ENCODE measurements at places on chromosomes 6 and 20.

GRCh38 chr20:60341062-60341461 is 382.8 kb downstream of the CDH26 start:
- DNase-seq: no peak

DNA sequence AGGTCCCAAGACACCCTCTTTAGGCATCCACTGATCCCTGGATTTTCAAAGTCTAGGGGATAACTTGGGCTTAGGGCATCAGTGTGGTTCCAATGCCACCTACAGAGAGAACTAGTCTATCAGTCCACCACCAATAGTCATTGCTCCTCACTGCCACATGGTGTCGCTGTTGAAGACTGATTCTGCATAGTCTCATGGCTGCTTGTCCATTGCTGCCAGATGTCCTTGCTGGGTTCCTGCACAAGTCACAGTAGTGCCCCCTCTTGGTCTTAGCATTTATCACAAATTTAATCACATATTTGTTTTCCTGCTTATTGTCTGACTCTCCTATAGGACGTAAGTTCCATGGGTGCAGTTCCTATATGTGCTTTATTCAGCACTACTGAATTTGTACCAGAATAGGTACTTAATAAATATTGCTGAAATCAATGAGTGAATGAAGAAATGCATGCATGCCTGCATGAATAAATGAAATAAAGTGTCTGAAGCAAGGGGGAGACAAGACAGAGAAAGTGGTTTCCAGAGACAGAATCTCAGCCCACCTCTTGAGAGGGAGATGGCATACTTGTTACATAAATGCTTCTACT is 45.9 kb upstream of the RALY start:
- no peak for DNase-seq

DNA sequence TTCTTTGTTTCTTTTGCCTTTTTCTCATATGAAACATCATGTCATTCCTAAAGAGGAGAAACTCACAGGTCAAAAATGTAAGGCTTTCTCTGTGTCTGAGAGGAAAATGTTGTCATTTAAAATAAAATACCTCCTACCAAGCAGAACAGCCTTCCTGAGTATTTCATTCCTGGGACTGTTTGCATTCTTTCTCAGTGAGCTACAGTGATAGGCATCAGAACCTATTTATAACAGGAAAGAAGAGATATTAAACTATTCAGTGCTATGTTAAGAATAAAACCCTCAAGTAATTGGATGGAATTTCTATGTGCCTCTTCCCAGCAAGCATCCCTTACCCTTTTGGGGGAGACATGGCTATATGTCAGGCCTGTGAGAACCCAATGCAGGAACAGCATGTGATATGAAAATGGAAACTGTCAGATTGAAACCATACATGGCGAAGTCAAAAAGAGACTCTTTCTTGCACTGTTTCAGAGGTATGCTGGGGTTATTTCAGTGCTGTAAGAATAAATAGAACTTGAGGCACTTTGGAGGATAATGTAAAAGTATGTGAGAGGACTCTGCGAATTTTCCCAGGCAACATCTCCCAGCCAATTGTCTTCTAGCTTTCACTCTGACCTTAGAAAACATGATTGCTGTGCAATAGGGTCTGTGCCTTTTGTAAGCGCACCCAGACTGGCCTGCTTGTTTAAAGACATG is 133.8 kb upstream of the CCN2 start:
- DNase-seq: peak; percentile 18

- DNase-seq: no peak
Measured at GRCh38 chr20:59800309-59800708, 133.1 kb downstream of the SYCP2 start.

DNA sequence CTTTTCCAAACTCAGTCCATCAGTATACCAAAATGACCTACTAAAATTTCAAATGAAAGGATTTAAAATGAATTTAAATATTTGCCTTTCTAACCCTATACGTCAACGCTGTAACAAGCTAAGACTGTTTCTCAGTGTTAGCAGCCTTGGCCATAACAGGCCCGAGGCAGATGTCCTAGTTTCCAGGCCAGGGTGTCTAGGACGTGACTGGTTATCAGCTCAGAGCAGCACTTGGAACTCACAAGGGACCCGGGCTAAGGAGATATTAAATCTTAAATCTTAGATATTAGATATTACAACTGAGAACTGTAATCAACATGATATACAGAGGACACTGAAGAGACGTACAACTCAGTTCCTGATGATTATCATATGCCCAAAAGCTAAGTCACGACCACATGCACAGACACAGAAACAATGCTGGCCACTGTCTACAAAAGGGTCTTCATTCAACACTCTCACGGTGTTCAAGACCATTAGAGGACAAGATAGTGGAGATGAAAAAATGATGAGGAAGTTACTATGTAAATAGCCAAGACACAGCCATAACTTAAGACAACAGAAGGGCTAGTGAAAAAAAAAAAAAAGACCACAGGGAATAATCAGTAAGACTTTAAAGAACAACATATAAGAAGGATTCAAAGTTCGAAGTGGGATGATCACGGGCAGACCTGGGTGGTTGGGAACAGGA is at the start of gene CLDN20:
CLDN20 (plus strand) TSS at position 641 of the 691 bp plus-strand sequence. CDS start 11,707 bp downstream, outside the sequence.
- DNase-seq: no peak

GRCh38 chr6:166866839-166867637 is 89.3 kb downstream of the RNASET2 start:
- no peak for DNase-seq

DNA sequence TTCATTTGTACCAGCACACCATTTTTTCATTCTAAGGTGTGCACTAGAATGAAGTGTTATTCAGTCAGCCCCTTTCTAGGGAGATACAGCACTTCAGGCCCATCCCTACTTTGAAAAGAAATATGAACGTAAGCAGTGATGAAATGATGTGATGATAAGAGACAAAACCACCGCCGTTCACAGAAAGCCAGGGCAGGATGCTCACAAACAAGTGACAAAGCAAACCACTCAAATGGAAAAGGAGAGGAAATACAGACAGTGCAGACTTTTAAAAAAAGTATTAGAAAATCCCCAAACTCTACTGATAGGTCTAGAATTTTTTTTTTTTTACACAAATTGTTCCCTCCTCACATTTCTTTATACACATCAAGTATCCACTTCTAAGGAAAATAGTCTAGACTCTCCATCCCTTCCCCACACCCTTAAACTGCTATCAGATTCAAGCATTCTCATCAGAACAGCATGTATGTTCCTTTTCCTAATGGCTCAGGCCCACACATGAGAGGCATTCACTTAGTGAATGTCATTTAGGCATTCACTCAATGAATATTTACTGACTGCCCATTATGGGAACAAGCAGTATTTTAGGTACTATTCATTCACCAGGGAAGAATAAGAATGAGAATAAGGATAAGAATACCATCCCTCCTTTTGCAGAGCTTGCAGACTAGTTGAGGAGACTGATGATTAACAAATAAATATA is 243.5 kb downstream of the GMPR start:
- DNase-seq: no peak

DNA sequence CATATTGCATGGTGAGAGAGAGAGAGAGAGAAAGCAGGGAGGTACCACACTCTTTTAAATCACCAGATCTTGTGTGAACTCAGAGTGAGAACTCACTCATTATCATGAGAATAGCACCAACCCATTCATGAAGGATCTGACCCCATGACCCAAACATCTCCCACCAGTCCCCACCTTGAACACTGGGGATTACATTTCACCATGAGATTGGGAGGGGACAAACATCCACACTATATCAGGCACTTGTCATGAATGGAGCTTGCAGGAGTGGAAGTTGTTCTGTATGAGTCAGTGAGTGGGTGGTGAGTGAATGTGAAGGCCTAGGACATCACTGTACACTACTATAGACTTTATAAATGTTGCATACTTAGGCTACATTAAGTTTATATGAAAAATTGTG is 47.7 kb upstream of the RNF182 start:
- DNase-seq: no peak

DNA sequence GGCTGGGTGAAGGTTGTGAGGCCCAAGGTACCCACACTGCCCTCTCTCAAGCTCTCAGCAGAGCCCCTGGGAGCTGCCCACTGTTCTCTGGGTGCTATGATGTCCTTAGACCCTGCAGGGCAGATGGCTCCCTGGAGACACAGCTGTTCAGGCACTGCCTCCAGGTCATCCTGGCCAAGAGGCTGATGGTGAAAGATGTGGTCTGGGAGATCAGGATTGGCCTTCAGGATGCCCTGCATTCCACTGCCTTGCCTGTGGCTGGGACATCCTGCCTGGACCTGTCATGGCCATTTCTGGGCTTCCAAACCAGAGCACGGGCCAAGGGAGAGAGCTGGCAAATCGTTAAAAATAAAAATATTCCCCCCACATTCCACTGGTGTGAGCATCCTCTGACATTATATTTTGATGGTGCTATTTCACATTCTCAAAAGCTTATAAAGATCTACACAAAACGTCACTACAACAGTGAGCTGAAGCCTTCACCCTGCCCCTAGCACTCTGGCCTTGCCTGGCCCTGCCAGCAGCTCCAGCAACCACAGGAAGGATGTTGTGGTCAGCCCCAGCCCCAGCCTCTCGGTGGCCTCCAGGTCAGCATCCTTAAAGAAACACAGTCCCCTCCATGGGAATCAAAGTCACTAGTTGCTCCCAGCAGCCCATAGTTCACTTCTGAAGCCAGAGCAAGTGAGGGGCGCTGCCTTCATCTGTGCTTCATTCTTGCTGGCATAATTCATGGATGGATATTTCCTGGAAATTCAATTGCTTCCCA is 13.5 kb upstream of the KCNK16 start:
- no peak for DNase-seq

GRCh38 chr6:142856624-142857232 is 88.2 kb downstream of the HIVEP2 start:
- DNase-seq: no peak

DNA sequence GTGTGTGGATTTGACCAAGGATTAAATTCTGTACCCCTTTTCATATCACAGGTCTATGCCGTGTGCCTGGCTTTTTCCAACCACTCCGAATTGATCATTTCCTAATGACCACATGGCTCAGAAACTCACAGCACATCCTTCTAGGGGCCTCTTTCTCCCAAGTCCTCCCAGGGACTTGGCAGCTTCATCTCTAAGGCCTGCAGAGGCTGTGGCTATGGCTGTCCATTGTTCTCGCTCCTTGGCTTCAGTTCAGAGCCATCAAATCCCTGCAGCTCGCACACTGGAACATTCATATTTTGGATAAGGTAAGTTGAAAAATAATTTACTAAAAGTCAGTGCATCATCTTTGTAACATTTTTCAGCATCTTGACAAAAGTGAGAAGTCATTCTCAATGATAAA is 497.2 kb upstream of the CDH4 start:
- no peak for DNase-seq

- DNase-seq: no peak
Measured at GRCh38 chr6:54525731-54526130, 217.5 kb downstream of the TINAG start.

- peak; percentile 23 for DNase-seq
Measured at GRCh38 chr6:36546308-36546919, 865 bp downstream of the STK38 start.

DNA sequence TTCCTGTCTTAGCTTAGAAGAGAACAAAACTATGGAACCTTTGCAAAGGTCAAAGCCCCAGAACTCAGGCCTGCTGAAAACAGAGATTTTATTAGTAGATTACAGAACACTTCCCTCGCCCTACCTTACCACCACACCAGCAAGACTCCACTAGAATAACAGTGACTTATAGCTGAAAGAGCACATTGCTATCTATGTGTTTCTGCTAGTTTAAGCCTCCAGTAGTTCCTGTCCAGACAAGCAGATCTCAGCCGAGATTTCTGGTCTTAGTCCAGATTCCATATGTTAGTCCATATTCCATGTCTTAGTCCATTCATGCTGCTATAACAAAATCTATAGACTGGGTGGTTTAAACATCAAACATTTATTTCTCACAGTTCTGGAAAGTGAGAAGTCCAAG is 412.3 kb upstream of the ID4 start:
- DNase-seq: no peak

- no peak for DNase-seq
Measured at GRCh38 chr6:49634092-49634835, 2.4 kb downstream of the RHAG start.

- no peak for DNase-seq
Measured at GRCh38 chr20:50605136-50605535, 86.2 kb downstream of the RIPOR3 start.

DNA sequence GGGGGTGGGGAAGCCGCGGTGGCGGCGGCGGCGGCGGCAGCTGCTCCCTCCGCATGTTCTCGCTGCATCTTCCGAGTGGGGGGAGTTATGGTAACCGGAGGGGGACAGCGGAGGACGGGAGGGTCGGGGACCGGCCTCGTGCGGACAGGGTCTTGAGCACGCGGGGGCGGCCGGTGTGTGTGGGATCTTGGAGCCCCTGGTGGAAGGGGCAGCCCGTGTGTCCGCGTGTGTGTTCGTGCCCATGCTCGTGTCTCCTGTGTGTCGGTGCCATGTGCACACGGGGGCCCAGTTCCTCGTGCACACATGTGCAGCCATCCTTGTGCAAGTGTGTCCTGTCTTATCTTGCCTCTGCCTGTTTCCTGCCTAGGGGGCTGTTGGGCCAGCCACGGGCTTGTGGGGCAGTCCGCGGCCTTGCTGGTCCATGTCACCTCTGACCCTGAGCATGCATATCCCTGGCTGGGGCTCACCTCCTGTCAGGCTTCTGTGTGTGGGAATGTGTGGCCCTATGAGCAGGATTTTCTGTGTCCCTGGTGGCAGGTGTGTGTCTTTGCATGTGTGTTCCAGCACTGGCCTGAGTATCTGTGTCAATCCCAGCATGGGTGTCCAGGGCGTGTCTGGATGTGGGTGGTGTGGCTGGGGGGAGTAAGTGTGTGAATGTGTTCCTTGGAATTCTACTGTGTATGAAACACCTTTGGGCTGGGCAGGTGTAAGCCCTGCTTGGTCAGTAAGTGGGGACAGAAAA is 8.5 kb downstream of the SYNGAP1 start:
- no peak for DNase-seq

GRCh38 chr6:42450477-42451332 is 1.0 kb downstream of the TRERF1 start:
- DNase-seq: no peak

DNA sequence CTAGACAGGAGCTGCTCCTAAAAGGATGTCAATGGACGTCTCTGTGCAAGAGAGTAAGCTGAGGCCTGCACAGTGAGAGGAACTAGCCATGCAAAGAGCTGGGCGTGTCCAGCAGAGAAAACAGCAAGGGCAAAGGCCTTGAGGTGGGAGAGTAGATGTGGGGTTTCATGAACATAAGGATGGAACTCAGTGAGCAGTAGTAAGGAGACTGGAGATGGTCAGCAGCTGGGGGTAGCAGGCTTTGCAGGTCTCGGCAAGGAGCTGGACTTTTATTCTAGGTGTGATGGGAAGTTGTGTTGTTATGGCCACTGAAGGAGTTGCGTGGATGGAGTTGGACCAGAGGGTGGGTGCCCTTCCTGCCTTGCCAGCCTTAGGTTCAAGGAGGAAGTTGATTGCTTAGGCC is 90.7 kb upstream of the SIRPA start:
- DNase-seq: no peak

- DNase-seq: no peak
Measured at GRCh38 chr6:31558631-31559500, 11.5 kb downstream of the NFKBIL1 start.

- no peak for DNase-seq
Measured at GRCh38 chr6:355373-356208, 36.0 kb upstream of the IRF4 start.

Measured in urinary bladder (tissue), 4 donors.